Bronchial epithelial cell (primary cell): ENCODE measurements at places on chromosomes 11 and 22. TPM values are rescaled to one million over a fixed set of nuclear protein-coding genes. Genes with fewer than 3 reads are reported as not detected.

MMP10 gene
- total RNA-seq: 4.2 and 4.9 TPM in 2 replicates

DNA sequence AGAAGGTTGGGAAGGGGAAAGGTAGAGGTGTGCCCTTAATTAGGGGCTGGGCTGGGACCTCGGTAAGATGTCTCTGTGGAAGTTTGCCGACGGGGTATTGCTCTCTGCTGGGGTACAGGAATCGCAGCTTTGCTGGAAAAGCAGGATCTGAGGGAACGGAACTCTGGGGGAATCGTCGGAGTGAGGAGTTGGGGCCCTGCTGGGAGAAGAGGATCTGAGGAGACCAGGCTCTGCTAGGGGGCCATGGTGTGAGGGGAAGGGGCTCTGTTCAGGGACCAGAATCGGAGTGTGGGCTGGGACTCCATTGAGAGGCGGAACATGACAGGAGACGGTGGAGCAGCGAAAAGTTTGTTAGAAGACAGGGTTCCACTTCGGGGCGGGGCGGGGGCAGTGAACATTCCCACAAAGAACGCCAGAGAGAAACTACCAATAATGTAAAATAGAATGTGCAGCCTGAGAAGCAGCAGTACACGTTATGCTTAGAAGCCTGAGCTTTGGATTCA lies 456 bp downstream of the AAMDC start:
- peak; percentile 14 for DNase-seq

- DNase-seq: no peak
Observed at GRCh38 chr11:111299101-111300026, 1.0 kb downstream of the POU2AF3 start.

- peak; percentile 59 for DNase-seq
Observed at GRCh38 chr11:6438979-6439571, 1.7 kb downstream of the HPX start.

DNA sequence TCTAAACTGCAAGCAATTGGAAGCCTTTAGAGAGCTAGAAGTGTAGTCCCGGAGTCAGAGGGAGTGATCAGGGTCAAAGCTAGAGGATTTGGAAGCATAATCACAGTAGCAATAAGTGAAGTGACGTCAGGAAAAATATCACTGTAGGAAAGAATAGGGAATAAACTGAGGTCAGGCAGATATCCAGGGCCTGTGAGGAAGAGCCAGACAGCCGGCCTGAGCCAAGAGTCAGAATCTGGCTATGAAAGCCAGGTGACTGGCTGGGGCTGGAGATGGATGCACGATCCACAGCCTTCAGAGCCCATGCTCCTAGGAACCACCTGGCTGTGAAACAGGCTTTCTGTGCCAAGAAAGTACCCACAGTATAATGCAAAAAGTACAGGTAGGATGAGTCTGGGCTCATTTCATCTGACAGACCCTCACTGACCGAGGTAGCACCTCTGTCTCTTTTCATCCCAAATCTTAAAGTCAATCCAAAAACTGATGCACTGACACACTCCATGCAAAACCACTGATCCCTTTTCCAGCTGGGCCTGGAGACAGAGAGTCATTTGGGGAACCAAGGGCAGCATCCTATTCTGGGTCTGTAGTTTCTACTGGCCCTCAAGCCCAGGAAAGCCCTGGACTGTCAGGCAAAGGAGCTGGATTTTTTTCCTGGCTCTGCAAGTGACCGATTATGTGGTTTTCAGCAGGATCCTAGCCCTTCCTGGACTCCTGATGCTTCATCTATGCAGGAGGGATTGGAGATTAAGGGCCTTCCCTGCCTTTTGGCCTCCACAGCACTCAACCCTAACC lies 21.3 kb downstream of the TRIM66 start:
- DNase-seq: no peak

PDGFD gene
- total RNA-seq: under 0.01 and 0.53 TPM in 2 replicates

DNA sequence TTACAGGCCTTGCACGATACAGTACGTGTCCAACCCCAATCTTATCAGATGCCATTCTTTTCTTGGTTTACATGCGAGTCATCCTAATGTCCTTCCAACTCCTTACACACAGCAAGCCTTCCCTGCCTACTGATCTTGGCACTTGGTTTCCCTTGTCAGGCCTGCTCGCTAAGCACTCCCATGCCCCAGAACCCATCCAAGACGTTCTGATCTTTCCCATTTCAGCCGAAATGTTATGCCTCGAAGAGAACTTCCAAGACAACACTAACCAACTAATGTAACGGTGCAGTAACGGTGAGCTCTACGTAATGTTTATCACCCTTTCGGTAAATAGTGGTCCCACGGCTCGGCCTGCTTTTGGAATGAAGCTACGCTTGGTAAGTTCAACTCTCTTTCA lies 521 bp downstream of the PES1 start:
- peak; percentile 29 for DNase-seq

C22orf31 gene
- not detected in 2 replicates for total RNA-seq

SHANK2 gene
- 6.6 and 8.1 TPM in 2 replicates for total RNA-seq

GRCh38 chr11:35523331-35523768 lies 2.1 kb downstream of the PAMR1 start:
- no peak for DNase-seq

- no peak for DNase-seq
Observed at GRCh38 chr22:40473703-40474102, 103.3 kb downstream of the SGSM3 start.

GRCh38 chr11:87239531-87239930 lies 201.8 kb downstream of the TMEM135 start:
- DNase-seq: no peak

KCTD14 gene
- 0.77 and 1.3 TPM in 2 replicates for total RNA-seq

DNA sequence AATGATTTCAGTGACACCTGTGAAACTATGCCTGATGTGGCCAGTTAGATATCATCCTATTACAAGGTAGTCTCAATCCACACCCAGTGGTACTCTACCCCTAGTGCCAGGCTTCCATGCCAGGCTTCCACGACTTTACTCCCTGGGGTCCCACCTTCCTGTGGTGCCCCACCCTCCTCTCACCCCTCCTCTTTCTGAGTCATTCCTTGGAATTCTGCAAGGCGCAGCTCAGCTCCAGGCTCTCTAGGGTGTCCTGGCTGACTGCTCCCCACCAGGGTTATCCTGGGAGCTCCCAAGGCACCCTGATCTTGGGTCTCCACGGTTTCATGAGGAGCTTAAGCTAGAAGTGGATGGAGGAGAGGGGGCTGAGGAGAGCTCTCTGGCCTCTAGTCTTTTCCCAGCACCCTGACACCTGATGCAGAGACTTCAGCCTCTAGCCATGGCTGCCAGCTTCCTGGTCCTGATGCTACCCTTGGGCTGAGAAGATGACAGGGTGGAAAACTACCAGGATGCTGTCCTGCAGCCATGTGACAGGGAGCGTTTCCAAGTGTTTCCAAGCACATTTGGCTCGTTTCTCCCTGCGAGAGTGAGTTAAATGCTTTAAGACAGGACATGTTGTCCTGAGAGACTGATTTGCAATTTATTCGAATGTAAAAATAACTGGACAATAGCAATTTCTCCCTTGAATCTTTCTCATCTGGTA lies 1461.2 kb downstream of the TBC1D22A start:
- no peak for DNase-seq

GRCh38 chr11:44574610-44575287 lies 9.3 kb downstream of the CD82 start:
- DNase-seq: peak; percentile 97

OR8D4 gene
- total RNA-seq: not detected in 2 replicates

GRCh38 chr22:45645526-45646414 lies 25.9 kb upstream of the ATXN10 start:
- no peak for DNase-seq

TPBGL gene
- not detected in 2 replicates for total RNA-seq

DNA sequence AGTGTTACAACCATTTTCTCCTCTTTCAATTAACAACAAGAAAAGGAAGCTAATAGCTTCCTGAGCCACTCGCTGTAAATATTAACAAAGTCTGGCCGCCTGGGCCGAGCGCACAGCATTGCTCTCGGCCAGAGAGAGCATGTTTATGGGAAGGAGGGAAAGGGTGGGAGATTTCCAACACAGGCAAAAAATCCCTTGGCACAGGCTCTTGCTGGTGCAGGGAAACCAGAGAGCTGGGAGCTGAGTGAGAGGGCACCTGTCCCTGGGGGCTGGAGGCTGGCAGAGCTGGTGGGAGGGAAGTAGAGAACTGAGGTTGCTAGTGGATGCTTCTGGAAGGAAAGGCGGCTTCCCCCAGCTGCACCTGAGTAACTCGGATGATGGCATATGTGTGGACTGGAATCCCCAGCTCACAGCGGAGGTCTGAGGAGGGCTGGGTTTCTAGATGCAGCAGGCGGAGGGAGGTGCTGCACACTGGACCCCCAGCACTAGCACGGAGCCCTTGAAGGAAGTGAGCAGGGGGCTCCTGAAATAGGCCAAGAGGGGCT lies 59.6 kb downstream of the FLRT1 start:
- no peak for DNase-seq

DNA sequence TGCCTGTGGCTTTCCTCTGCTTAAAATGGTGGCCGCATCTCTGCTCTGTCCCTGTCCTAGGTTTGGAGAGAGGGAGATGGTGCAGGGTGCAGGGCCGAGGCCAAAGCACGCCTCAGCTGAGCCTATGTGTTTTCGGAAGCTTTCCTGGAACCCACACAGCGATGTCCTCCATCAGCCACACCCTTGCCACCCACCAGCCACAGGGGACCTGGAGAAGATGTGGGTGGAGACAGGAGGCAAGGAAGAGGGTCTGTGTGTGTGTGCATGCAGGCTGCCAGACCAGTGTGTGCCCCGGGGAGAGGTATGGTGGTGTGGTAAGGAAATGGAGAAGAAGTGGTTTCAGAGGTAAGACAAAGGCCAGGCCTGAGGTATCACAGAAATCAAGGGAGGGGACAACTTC lies 155.7 kb downstream of the TBC1D22A start:
- no peak for DNase-seq

DNA sequence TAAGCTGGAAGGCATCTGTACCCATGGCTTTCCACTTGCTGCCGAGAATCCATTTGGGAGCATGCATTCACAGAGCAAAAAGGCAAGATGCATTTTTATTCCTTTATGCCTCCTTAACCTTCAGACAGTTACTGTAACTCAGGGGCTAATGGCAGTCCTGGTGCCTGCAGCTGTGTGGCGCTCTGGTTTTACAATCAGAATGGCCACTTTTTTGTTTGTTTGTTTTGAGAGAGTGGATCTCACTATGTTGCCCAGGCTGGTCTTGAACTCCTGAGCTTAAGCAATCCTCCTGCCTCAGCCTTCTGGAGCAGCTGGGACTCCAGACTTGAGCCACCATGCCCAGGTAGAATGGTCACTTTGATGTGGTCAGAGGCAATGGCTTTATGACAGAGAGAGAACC lies 101.8 kb downstream of the NAV2 start:
- no peak for DNase-seq

GRCh38 chr11:134532921-134533421 lies 120.9 kb upstream of the B3GAT1 start:
- no peak for DNase-seq

FGF4 gene
- total RNA-seq: not detected in 2 replicates

GRCh38 chr11:77250881-77251640 lies 50.4 kb downstream of the GDPD4 start:
- DNase-seq: peak; percentile 95

GRCh38 chr11:48011102-48011797 lies 30.9 kb downstream of the PTPRJ start:
- DNase-seq: no peak

DNA sequence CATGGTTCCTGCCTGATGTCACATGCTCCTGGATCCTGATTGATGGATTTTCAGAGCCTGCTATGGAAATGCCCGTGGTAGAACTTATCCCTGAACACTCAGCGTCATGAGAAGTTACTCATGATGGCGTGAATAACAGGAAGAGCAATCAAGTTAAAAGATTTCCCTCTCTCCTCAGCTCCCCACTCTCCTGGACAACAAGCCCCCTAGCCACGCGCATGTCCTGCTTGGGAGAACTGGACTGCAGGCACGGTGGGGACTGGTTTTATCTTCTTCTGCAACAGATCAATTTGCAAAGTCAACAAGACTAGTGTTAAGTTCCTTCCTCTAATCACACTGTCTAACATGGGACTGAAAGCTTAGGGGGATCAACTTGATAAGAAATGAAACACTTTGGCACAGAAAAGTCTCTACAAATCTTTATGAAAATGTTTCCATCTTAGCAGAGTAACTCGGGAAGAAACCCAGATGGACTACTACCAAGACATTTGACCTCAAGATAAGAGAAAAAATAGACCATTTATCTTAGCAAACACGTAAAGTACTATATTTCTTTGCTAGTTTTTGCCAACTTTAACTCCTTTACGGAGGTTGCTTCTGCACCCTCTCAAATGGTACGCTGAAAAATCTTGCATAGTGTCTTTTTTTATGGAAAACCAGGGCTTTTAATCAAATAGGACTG lies 27.6 kb downstream of the POU2AF1 start:
- DNase-seq: no peak

- no peak for DNase-seq
Observed at GRCh38 chr22:31288496-31289240, 3.6 kb downstream of the PIK3IP1 start.

GRCh38 chr11:45304111-45304991 lies 18.2 kb upstream of the SYT13 start:
- DNase-seq: no peak

DNA sequence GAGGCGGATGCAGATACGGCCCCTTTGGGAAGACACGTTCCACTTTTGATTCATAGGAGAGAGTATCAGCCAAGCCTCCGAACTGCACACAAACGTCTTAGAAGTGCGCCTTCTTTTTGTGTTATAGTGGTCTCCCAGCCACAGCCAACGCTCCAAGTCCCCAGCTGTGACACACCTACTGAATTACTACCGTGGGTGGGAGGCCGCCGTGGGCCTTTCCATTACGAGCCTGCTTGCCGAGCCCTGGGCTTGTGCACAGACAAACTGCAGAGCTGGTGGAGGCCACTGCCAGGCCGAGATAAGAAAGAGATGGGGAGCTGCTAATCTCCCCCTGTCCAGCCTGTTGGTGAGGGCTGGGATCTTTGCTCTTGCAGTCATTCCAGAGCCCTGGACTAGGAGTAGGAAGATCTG lies 761 bp downstream of the HMBS start:
- no peak for DNase-seq

ARAP1 gene
- 49.5 and 63.6 TPM in 2 replicates for total RNA-seq

APOA5 gene
- not detected in 2 replicates for total RNA-seq
